ENCODE measurements at places on chromosomes 16 and 17.

DNA sequence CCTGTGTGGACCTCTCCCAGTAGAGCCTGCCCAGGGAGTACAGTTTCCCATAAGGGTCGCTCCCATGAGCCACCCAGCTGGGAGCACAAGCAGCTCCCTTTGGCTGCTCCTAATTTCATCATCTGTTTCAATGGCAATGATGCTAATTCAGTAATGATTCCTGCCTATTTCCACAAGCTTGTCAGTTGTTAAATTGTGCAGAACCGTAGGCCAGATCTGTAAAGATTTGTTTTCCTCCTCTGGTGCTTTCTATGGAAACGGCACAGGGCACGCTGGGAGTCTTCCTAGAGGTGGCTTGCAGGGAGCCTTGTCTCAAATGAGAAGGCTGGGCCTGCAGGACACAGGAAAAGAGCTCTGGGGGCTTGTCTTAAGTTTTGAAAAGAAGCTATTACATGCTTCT, 223.7 kb downstream of the CBLN1 start:
- no peak for DNase-seq

DNA sequence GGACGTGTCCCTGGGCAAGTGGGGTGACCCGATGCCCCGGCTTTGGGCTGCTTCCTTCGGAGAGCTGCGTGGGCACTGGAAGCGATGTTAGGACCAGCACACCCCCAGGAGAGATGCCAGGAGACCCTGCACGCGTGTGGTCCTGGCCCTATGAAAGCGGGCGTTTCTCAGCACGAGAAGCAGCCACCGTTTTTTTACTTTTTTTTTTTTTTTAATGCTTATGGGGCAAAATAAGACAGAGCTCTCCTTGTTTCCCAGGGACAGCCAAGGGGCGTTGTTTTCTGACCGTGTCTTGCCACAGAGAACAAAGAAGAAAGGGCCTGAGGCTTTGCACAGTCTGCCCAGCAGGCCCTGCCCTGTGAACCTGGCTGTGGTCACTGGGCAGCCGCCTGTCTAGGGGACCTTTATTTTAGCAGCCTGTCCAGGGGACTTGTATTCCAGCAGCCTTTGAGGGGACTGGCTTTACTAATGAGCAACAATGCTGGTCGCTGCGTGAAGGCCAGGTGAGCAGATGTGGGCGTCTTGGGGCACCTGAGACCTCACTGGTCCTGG, 996 bp downstream of the SLC25A10 start:
- DNase-seq: no peak

- DNase-seq: no peak
Observed at GRCh38 chr17:31497994-31498826, 106.7 kb downstream of the RAB11FIP4 start.

DNA sequence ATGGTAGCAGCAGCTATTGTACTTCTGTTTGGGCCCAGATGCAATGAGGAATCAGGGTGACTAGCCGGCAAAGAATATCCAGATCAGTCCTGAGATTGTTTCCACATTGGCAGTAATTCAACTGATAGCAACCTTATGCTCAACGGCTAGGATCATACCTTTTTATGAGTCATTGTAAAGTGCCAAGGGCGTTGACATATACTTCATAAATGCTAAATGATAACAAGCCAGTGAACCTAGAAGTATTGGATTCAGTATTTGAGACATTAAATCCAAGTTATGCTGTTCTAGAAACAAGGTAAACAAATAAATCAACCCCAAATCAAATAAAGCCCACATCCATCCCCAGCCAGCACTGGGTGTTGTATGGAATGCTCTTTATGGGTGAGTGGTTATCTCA, 207.1 kb upstream of the ZFHX3 start:
- DNase-seq: no peak

DNA sequence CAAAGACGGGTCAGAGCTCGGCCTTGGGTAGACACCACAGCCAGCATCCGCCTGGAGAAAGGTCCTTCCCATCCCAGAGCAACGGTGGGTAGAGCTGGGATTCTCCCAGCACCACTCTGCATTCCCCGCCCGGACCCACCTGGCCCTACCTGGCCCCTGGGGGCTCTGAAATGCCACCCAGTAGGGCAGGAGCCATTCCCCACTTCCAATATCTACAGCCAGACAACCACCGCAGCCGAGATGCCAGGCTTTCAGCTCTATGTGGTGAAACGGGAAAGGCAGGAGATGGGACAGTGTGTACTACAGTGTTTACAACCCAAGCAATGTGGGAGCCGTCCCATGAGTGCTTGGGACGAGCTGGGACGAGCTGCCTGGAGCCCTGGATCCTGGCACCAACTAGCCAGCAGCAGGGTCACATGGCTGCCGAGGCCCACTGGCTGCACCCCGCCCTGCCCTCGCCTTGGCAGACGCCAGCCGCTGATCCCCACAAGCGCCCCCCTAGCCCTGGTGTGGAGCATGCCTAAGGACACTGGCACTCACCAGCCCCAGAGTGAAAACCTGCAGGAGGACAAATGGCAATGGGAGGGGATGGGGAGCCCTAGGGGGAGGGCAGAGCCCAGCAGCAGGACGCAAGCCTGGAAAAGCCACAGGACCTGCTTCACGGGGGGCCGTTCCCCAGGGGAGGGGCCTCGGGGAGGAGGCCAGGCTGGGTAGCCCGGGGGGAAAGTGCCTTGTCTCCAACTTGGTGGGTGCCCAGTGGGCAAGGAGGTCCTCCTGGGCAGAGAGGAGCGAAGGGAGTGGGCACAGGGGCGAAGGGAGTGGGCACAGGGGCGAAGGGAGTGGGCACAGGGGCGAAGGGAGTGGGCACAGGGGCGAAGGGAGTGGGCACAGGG, 13.5 kb downstream of the TMC6 start:
- DNase-seq: no peak

GRCh38 chr16:12422233-12422632, 381.5 kb downstream of the CPPED1 start:
- no peak for DNase-seq

- DNase-seq: no peak
Observed at GRCh38 chr16:57775661-57776469, 26.4 kb downstream of the KIFC3 start.

- no peak for DNase-seq
Observed at GRCh38 chr17:64161380-64162176, 31.6 kb upstream of the ERN1 start.
